ENCODE measurements at places on chromosomes 4 and X.

DNA sequence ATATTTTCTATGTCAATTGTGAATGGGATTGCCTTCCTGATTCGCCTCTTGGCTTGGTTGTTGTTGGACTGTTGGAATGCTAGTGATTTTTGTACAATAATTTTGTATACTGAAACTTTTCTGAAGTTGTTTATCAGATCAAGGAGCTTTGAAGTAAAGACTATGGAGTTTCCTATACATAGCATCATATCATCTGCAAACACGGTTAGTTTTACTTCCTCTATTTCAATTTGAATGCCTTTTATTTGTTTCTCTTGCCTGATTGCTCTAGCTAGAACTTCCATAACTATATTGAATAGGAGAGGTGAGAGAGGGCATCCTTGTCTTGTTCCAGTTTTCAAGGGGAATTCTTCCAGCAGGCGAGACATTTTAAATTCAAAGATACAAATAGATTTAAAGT is 226.5 kb downstream of the FBXO8 start:
- no peak for DNase-seq

- DNase-seq: no peak
Measured at GRCh38 chr4:156949373-156949814, 22.2 kb downstream of the PDGFC start.

GRCh38 chr4:103024996-103025395 is 5.5 kb upstream of the SLC9B1 start:
- DNase-seq: no peak

GRCh38 chr4:138663883-138664282 is 351.7 kb upstream of the NOCT start:
- no peak for DNase-seq

- no peak for DNase-seq
Measured at GRCh38 chrX:51931566-51932150, 38.2 kb downstream of the MAGED1 start.

GRCh38 chr4:21011106-21011505 is 310.8 kb downstream of the PACRGL start:
- no peak for DNase-seq

DNA sequence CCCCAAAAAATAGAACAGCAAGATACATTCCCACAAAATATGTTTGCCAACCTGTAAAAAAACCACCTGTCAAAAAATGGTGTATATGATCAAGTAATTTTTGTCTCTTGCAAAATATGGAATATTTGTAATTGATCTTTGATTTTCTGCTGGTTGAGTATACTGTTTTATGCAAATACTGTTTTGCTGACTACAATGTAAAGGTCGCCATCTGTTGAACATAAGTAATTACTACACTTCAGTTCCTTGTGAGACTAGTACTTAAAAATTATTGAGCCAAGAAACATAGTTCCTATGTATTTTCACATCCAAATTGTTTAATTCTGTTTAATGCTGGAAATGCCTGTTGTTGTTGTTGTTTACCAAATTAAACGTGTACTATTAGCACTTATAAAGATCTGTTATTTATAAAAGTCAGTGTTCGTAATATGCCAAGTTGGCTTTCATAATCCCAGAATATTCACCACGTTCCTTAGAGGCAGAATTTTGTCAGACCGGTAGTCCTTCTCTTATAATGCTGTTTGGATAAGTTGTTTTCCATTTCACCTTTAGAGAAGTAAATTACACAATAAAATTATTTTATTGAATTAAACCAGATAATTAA is 144.2 kb downstream of the PDLIM5 start:
- DNase-seq: peak; percentile 53

GRCh38 chr4:54066088-54066415 is 1.6 kb upstream of the CHIC2 start:
- no peak for DNase-seq

DNA sequence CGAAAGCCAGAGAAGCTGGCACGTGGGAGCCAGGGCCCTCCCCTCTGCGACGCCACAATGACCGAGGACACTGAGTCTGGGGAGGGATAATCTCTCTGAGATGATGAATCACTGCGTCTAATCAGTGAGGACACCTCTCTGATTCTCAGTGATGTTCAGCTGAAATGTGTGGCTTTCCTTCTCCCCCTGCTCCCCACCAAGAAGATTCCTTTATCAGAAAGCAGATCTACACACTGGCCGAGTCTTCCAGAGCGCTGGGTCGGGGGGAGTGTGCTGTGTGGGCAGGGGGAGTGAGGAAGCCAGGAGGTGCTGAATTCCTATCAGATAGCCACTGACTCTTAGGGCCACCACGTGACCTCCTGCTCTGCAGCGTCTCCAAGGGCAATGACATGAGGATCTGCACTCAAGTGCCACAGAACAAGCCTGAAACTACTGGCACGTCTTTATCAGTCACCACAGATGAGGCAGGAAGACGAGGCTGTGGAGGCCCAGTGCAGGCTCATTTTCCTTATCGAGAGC is 89.2 kb downstream of the GATB start:
- peak; percentile 47 for DNase-seq

DNA sequence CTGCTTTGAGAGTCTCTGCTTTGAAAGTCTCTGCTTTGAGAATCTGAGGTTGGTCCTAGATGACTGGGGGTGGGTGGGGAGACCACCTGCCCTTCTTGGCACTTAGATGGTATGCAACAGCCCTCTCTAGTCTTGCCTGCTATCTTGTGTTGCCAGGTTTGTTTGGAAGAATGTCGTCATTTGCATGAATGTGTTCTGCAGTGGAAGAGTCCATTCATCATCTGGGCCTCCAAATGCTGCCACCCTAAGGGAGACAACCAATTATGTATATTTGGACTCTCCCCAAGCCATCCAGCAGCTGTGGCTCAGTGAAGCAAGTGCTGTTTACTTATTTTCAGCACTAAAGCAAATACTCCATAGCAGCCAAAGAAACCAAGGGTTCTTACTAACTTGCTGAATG is 44.6 kb upstream of the TRPC5OS start:
- DNase-seq: no peak

GRCh38 chr4:111718763-111719559 is 426.3 kb upstream of the FAM241A start:
- no peak for DNase-seq

DNA sequence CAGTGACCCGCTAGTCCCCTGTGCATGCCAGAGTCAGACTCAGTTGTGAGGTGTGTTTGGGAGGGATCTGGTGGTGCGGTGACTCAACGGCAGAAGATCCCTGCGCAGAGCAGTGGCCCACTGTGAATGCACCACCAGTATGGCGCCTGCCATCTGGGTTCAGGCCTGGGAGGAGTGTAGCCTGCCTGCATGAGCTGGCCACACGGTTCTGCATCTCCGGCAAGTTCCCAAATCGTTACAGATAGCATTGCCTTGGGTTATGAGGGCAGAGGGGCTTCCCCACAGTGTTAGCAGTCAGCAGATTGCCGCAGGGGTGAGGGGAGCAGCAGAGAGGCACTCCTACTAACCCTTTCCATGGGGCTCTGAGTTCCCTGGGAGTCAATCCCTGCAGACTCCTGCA is 629.6 kb downstream of the TLL1 start:
- DNase-seq: no peak

All from Jurkat, Clone E6-1 (cell line).